ENCODE measurements at places on chromosomes 1 and 21. TPM values are rescaled to one million over a fixed set of nuclear protein-coding genes. Genes with fewer than 3 reads are reported as not detected.

Gene JAM2
- 0.42 TPM for total RNA-seq

DNA sequence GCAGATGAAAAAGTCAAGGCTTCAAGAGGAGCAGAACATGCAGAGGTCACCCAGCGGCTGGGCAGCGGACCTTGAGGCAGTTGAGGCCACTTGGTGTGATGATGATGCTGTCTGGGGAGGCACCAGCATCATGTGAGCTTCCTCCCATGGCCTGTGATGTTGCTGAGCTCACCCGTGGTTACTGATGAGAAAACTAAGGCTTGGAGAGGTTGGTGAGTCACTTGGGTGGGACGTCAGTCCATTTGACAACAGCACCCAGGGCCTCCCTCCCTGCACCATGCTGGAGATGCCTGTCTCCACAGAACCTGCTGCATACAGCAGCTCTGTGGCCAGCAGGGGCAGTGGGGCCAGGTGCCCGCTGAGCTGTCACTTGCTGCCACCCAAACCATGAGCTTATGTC is 146.8 kb downstream of the NPHP4 start:
- no peak for DNase-seq

GRCh38 chr1:183932412-183932811 is 105.1 kb downstream of the COLGALT2 start:
- peak; percentile 70 for DNase-seq

Gene TAL1
- 0.60 TPM for total RNA-seq

Gene ERICH3
- not detected for total RNA-seq

GRCh38 chr1:196105901-196106300 is 502.3 kb downstream of the KCNT2 start:
- no peak for DNase-seq

Gene MROH9
- not detected for total RNA-seq

- DNase-seq: peak; percentile 99
These were observed 28.4 kb downstream of the JUN start for GRCh38 chr1:58755468-58755872.

Gene LINGO4
- total RNA-seq: not detected

DNA sequence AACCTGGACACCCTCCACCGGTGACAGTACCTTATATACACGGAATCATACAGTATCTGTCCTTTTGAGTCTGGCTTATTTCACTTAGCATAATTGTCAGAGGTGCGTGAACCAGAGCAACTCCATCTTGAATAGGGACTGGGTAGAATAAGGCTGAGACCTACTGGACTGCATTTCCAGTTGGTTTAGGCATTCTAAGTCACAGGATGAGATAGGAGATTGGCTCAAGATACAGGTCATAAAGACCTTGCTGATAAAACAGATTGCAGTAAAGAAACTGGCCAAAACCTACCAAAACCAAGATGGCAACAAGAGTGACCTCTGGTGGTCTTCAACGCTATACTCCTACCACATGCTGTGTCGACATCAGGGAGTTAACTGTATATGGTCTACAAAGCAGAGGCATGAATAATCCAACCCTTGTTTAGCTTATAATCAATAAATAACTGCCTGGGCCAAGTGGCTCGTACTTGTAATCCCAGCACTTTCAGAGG is 1.4 kb upstream of the FDPS start:
- DNase-seq: peak; percentile 44

GRCh38 chr1:96782856-96783255 is 61.3 kb downstream of the PTBP2 start:
- DNase-seq: no peak

DNA sequence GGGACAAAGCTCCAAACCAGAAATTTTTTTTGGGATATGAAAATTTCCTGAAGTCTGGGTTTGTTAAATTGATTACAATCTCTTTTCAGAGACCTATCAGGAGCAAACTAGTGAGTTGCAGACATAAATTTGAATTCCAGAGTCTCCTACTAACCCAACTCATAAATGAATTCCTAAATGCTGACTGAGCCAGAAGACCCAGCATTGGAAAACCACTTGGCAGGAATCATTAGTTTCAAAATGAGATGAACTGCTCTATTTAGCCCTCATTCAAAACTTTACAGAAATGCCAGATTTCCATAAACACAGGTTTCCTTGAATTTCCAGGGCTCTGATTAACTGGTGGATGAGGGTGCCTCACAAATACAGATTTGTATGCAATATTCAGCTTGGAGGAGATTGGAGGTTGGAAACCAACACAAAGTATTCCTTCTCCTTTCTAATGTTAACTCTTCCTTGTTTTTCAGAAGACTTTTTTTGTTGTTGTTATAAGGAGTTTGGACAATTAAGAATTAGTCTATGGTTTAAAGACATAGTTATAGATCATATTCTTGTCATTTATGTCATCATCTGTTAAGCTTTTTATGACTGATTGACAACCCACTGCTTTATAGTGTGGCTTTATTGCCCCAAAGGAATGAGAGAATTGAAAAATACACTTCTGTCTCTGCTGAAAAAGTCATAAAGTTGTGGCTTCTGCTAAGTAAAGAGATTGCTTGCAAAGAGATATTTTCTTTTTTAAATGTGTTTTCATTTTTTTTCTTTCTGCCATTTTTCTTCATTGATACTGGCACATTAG is 222.8 kb downstream of the HLX start:
- DNase-seq: no peak

DNA sequence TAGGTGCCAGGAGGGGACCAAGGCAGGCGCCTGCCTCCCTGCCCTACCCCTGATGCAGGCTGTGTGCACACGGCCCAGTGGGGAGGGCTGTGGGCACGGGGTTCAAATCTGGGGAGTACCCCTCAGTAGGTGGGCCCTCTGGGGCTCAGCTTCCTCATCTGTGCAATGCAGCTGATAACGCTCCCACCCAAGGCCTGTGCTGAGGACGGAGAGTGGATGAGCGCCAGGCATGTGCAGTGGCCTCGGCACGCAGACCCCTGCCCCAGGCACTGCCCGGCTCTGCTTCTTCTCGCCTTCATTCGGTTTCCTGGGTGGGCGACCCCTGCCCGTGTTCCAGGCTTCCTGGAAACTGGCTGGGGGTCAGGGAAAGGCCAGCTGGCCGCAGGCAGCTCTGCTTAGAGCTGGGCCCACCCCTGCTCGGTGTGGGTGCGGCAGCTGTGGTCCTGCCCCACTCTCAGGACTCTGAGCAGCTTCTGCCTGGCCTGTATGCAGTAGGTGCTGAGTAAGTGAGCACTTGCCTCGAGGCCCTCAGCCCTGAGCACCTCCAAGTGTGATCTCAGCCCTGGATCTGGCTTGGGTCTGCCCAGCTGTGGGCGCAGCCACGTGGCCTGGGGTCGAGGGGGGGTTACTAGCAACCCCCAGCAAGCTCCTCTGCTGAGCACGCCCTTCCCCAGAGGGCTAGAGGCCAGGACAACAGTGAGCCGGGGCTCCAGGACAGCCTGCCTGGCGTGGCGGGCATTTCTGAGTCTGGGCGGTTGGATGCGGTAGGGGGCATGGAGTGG is 11.9 kb upstream of the TNFRSF14 start:
- DNase-seq: no peak

DNA sequence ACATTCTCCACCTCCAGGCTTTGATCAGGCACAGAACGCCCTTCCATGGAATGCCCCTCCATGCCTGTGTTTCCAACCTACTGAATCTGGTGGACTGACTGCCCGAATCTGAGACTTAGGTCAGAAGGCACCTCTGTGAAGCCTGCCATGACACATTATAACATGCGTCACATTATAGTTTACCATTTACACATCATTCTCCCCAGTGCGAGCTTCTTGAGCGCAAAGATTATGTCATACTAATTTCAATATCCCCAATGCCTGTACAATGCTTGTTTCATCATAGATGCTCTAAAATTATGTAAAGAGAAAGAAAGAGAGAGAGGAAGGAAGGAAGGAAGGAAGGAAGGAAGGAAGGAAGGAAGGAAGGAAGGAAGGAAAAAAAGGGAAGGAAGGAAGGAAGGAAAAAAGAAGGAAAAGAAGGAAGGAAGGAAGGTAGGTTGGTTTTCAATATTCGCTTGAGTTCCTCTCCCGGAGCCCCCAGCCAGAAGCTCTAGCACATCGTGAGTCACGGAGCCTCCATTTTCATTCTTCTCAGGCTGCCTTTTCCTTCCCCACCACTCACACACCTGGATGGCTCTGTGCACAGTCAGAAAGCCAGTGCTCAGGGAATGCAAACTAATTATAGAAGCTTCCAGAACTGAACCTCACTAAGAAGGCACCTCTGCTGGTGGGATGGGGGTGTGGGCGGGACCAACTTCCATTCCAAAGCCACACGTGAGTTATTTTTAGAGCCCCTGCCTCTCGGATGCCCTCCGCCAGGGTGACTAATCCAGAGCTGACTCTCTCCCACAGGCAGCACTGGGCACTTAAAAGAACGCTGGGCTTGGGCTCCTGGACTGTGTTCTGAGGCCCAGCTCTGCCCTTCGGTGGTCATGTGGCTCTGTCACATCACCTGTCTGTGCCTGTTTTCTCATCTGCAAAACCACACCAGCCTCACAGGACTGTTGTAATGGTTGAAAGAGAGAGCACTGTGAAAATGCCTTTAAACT is 27.4 kb downstream of the LAMB3 start:
- peak; percentile 44 for DNase-seq

GRCh38 chr1:208312706-208313105 is 68.5 kb upstream of the PLXNA2 start:
- no peak for DNase-seq

Gene PGLYRP3
- total RNA-seq: not detected

DNA sequence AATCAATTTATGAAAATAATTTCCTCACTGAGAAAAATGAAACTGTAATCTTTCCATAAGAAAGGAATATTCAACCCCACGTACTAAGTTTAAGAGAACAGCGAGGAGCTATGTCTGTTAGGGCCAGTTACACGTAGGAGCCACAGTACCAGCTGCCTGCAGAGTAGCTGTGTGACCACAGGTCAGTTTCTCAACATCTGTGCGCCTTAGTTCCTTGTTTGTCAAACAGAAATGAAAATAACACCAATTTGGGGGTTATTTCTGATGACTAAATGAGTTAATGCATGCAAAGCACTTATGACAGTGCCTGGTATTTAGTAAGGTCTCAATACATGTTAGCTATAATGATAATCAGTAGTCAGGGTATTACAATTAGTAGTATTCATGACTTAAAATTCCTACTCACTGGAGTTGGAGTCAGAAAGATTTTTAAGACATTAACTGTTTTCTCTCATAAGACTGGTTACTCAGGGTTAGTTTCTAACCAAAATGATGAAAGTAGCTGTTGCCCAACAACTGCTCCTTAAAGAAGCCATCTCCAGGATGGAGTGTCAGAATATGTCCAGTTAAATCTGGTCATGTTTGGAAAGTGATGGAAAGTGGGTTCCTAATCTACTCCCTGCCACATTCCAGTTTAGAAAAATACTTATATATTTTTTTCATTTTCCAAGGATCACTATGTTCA is 85.8 kb upstream of the ZNF648 start:
- no peak for DNase-seq

DNA sequence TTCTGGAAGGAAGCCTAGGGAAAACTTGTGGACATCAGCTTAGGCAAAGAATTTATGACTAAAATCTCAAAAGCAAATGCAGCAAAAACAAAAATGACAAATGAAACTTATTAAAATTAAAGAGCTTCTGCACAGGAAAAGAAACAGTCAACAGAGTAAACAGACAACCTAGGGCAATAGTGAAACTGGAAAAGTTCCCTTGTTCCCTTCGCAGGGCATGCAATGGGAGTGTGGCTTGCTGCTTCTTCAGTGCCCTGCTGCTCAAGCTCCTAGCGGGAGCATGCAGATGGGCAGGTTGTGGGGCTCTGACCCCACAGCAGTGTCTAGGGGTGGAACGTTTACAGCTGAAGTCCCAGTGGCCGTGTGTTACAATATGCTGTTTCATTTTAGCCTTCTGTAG is 1797.4 kb downstream of the NCAM2 start:
- no peak for DNase-seq

Gene CFAP126
- total RNA-seq: not detected

DNA sequence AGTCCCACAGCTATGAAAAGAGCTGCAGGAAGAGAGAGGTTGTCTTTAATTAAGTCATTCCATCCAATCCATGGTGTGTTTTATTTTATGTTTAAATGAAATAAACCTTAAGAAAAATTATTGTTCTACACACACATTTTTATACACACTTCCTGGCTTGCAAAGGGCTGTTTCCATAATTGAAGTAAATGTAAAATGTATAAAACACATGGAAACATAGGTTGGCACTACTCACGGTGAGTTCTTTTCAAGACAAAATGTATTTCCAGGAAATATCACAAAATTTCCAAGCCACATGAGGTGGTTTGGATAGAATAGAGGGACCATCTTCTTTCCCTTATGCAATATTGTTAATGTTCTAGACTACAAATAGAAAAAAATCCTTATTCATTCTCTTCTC is 426.8 kb upstream of the USP24 start:
- no peak for DNase-seq

- DNase-seq: peak; percentile 75
These were observed 23.2 kb downstream of the HIVEP3 start for GRCh38 chr1:41895552-41895951.

GRCh38 chr1:18365099-18365705 is 115.5 kb upstream of the KLHDC7A start:
- no peak for DNase-seq

- DNase-seq: no peak
These were observed 1423.1 kb downstream of the AMY1C start for GRCh38 chr1:105172788-105173187.

GRCh38 chr1:41720861-41721410 is 197.8 kb downstream of the HIVEP3 start:
- DNase-seq: no peak

Gene SPATA17
- 1.7 TPM for total RNA-seq

DNA sequence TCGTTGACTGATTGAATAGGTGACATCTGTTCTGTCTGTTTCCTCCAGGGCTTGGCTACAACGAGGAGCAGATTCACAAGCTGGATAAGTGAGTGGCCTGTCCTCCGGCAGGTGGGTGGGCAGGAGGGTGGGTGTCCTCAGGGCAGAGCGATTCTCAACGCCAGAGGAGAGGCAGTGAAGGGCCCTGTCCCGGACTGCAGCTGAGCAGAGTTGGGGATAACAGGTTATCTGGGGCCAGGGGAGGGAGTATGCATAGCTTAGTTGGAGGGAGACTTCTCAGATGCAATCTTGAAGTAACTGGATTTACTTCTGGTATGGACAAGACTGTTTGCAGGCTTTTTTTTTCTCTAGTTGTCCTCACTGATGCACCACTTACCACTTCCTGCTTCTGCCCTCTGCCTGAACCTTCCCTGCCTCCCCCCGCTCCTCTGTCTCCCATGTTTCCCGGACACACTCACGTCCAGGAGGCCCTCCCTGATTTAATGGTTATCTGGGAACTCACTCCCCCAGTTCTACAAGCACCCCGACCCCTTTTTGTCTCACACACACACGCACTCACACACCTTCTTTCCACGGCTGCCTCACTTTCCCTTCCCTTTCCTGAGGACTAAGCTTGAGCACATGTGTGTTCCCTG is 16.4 kb upstream of the RASSF5 start:
- peak; percentile 54 for DNase-seq
